ENCODE measurements at places on chromosomes 3 and 15.

- no peak for DNase-seq
Observed at GRCh38 chr3:195073866-195074860, 196.8 kb downstream of the XXYLT1 start.

DNA sequence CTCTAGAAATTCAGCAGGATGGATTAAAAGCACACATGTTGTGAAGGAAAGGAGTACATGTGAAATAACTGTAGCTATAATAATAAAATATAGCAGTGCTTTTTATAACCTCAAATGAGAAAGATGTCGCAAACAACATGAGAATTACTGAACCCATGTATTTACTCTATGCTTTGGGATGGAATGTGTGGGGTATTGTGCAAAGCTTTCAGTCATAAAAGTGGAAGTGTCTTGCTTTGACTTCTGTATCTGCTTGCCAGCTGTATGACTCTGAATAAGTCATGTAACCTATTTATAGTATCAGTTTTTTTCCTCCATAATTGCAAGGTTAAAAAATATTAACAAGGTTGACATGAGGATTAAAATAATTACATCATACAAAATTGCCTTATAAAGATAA lies 519.3 kb upstream of the CADM2 start:
- DNase-seq, result no peak

- no peak for DNase-seq
Observed at GRCh38 chr3:142188846-142189245, 36.5 kb downstream of the GK5 start.

GRCh38 chr15:41917767-41918430 lies 24.0 kb upstream of the SPTBN5 start:
- DNase-seq, result no peak

DNA sequence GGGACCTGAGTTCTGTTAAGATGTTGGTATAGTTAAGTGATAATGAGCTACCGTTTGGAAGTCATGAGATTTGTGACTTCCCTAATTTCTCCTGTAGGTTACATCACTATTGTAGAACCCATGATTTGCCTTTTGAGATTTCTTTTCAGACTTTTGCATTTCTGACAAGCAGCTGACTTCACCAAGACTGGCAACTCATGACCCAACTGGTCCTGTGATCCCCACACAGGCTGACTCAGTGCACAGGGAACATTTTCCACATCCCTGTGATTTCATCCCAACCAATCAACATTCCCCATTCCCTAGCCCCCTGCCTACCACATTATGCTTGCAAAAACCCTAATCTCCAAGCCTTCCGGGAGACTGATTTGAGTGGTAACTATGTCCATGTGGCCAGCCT lies 242.1 kb upstream of the PDZRN3 start:
- DNase-seq, result no peak

DNA sequence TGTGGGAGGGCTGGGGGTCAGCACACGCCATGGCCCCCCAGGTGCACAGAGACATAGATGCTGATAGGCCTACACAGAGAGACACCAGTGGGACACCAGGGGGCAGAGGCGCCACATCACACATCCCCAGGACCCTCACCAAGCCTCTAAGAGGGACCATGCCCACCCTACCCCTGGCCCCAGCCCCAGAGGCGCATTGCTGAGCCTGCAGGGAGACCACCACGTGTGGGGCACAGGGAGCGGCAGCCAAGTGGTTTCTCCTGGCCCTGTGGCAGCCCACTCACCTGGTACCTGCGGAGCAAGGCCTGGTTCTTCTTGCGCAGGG lies 1.2 kb downstream of the CCDC9B start:
- DNase-seq, result no peak

DNA sequence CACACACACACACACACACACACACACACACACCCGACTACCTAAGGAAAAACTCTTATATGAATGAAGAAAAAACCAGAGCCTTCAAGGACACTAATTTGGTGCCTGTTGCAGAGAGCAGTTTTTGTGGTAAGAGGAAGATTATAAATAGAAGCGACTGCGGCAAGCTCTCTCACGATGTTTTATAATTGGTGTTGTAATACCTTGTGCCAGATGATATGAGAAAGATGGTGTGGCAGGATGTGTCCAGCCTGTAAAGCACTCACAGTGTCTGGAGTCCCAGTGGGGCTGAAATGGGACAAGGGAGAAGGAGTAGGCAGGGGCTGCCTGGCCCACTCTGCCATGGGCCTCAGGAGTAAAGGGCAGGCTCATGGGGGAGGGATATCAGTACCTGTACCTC lies 839.9 kb downstream of the AGBL1 start:
- no peak for DNase-seq

DNA sequence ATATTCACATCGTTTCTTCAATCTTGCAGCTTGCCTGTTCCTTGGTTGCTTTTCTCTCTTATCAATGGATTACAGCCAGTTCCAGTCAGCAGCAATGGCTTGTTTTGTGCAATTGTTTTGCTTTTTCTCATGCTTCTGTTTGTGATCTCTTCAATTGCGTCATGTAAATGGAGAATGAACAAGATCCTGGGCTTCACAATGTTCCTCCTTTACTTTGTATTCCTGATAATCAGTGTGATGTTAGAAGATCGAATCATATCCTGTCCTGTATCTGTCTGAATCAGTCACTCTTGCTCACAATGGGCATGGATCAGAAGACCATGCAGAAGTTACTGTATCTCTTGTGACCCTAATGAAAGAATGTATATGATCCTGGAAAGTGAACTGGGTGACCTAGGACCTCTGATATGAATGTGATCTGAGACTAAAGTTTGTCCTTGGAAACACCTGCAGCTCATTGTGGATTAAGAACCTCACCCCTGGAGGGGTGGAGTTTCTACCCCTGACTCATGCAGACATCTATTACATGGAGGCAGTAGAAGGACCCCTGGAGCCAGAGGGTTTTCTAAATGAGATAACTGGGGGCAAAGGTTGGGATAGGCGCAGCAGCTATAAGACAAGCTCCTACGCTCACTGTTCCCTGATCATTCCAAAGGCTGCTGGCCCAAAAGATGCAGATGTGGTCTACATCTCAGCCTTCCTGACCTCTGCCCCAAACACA lies 32.2 kb downstream of the SLC24A1 start:
- DNase-seq, result no peak

- DNase-seq, result no peak
Observed at GRCh38 chr3:184690192-184690883, 21.5 kb downstream of the MAGEF1 start.

DNA sequence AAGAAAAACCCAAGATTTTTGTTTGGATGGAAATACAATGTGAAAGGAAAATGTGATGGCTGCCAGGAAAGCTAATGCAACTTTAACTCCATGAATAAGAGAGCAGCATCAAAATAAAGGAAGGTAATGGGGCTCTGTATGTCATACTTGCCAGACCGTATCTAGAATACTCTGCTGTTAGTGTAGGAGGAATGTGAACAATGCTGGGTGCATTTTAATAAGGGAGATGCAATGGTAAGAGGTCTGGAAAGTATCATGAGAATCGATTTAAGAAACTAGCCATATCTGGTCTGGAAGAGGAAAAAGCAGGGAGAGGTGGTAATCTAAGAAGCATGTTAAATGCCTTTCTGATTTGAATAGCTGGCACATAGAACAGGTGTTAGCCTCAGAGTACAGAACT lies 239.6 kb downstream of the GBE1 start:
- DNase-seq, result no peak

DNA sequence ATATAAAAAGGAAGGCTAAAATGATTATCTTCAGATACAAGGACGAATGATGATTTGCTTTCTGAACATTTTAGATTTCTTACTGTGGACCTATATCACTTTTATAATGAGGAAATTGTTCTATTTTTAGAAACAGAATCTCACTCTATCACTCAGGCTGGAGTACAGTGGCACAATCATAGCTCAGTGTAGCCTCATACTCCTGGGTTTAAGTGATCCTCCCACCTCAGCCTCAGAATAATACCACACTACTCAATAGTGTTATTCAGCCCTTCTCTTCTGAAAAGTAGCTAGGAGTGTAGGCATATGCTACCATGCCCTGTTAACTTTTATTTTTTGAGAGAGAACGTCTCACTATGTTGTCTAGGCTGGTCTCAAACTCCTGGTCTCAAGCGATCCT lies 15.8 kb downstream of the DNAJC13 start:
- no peak for DNase-seq

- DNase-seq, result no peak
Observed at GRCh38 chr3:81161100-81161499, 600.3 kb downstream of the GBE1 start.

- DNase-seq, result no peak
Observed at GRCh38 chr3:40869939-40870338, 329.4 kb upstream of the CTNNB1 start.

DNA sequence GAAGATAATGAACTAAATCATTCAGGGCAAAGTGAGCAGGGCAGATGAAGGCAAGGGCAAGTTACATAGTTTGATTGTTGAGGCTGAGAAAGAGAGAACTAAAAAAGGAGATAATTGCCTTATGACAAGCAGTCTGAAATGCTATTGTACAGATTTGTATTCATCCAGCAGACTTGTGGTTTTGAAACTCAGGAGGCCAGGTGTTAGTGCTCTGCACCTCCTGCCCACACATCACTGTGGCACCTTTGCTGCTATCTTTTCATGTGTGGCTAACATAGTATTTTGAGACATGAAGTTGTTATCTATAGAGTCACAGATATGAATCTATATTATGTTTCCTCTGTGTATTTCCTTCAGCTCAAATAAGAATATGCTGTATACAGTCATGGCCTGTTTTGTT lies 24.3 kb upstream of the SUCLG2 start:
- DNase-seq, result no peak

DNA sequence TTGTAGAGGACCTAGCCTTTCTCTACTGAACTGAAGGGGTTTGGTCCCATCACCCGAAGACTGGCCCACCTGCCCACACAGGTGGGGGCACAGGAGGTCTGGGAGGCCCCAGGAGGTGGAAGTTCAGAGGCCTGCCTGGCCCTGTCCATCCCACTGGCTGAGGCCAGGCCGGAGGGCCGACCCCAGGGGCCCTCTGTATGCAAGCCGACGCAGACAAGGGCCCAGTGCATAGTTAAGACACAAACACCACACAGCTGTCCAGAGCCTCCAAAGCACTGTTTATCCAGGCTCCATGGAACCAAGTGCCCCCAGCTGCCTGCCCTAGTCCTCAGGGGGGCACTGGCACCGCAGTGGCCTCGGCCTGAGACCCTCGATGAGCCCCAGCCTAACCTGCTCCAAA lies 26.7 kb downstream of the SNX33 start:
- no peak for DNase-seq

DNA sequence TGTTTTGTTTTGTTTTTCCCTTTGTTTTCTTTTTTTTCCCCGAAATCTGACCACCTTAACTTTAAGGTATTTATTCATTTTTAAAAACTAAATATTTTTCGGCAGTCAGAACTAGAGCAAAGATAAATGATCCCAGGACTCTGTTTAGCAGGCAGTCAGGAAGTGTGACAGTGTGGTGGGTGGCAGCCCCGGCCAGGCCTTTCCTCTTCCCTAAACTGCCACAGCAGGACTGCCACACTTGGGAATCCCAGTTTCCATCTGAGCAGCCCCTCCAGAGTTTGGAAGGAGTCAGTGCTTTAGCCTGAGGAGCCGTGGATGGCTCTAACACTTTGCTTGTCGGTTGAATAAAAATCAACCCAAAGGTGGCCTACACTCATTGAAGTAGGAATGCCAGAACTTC lies 6.9 kb downstream of the CCRL2 start:
- no peak for DNase-seq

DNA sequence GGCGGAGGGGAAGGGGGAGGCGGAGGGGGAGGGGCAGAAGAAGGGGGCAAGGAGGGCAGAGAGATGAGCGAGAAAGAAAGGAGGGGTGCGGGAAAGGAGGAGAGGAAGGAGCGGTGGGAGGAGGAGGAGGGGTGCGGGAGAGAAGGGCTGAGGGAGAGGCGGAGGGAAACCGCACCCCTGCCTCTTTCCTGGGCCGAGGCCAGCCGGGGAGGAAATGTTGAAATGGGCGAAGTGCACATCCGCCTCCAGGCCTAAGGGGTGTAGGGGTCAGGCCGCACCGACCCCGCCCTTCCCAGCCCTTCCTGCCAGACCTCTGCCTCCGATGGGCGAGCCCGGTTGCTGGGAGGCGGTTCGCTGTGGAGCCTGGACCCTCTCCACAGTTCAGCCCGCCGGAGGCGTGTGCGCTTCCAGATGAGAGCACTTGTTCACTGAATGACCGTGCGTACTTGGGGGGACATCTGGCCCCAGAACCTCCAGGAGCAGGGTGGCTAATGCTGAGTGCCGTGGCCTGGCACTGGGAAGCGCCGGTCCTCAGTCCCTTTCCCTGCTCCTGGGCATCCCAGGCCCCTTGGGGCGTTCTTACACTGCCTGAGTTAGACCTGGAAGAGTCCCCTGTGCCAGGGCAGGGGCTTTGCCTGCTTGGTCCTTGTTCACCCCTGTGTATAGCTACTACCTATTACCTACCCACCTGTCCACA lies 110.3 kb upstream of the KLF13 start:
- DNase-seq, result peak; percentile 55

DNA sequence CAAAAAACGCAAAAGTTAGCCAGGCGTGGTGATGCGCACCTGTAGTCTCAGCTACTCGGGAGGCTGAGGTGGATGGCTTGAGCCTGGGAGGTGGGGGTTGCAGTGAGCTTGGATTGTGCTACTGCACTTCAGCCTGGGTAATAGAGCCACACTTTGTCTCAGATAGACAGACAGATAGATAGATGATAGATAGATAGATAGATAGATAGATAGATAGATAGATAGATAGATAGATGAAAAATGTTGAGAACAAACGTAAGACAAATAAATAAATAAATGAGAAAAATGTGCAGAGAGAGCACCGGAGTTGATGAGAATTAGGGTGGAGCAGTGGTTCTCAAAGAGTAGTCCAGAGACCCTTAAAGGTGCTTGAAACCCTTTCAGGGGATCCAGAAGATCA lies 58.4 kb upstream of the ARL8B start:
- DNase-seq, result no peak

GRCh38 chr15:91965501-91966193 lies 112.1 kb downstream of the SLCO3A1 start:
- no peak for DNase-seq

DNA sequence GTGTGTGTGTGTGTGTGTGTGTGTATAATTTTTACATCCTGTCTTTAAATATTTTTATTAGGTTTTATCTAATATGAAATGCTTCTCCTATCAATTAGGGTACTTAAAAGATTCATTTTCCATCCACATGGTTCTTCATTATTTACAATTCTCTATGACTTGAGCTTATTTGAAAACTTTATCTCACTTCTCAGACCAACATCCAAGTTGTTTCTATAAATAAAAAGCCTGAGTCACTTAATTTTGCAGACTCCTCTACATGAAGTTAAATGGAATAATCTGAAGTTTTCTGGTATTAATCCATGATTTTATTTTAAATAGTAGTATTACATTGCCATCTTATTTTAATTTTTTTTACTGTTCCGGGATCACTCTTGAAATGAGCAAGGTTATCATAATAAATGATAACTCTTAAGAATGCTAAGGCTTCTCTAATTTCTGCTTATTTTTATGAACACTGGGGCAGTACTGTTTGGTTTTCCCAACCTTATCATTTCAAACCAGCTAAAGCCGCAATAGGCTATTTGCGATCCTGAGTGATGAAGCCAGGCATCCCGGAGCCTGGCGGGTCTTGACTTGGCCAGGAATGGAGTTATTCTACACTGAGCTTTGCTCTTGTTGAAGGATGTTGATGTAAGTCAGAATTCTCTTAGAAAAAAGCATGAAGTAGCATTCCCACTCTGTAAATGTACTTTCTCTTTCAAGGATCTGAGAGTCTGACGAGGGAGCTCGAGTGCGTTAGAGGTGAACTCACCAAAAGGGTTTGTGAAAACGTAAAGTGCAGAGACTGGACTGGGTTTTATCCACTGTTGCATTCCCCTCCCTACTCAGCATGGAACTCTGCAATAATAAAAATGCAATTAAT lies 220.2 kb upstream of the LRTM1 start:
- no peak for DNase-seq

Measured in effector memory CD4-positive, alpha-beta T cell (primary cell).